ENCODE measurements at places on chromosomes 6 and 20.

DNA sequence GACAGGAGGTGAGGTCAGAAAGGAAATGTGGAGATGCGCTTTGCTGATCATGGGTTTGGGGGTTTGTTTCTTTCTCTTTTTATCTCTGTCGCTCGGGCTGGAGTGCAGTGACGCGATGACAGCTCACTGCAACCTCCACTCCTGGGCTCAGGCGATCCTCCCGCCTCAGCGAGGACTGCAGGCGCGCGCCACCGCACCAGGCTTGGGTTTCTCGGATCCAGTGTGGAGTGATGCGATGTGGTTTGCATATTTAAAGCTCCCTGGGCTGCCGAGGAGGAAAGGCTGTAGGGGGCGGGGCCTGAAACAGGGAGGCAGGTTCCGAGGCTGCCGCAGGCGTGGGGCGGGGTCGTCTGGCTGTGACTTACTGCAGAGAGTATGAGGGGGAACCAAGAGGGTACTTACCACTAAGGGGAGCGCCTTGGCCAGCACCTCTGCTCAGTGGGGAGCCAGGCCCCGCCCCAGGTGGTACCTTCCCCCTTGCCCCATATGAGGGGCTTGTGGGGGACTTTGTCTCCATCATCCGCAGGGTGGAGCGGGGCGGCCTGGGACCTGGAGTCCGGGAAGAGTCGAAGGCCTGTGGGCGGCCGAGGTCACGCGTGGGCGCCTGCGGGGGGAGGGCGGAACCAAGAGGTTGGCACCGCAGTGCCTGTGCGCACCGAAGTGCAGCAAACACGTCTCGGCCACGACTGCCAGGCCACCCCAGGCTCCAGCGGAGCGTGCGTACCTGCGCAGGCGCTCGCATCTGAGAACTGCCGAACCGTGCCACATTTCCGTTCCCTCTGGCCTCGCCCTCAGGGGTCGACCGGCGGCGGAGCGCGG is 12.7 kb upstream of the BAK1 start:
- peak; percentile 50 for DNase-seq

DNA sequence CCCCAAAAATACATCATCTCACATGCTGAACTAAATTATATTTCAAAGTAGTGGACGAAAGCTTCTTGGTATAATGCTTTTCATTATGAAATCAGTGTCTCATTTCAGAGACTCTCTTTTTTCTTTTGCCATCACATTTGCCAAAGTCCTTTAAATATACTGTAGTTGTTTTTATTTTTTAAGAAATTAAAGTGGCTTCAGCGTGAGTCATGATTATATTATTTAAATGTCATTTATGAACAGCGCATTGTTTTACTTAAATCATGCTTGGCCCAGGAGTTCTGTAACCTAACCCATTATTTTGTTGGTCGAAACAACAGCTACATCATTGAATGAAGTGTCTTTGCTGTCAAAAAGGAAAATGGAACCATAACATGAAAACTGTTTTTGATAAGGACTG is 100.9 kb downstream of the CD109 start:
- DNase-seq = no peak

DNA sequence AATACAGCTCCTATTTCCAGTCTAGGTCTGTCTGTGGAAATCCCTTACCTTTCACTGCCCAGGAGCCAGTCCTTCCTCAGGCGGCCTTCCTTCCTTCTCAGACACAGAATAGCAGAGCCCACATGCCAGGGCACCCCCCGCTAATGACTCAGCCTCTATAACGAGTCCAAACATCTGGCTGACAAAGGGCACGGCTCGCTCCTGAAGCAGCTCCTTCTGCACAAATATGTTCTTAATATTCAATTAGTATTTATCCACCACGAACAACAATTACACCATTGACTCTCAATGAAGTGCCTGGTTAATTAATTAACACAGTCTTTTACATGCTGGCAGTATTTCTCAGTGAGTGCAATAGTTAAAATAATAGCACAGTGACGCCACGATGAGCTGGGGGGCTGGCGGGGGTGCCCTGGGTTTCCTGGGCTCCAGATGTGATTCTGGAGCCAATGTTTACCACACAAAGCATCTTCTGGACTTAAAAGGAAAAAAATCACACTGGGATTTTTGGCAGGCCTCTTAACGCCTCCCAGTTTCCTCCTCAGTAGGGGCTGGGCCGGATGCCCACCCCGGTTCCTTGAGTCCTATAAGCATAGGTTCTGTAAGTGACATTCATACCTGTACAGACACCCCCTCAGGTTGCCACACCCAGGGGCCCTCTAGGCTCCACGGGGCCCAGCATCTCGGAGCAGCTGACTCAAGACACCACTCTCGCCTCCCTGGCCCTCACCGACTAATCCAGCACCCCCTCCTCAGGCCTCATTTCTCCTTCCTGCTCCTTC is 158.6 kb upstream of the MLN start:
- DNase-seq = no peak

GRCh38 chr6:50457351-50457750 is 256.0 kb upstream of the TFAP2D start:
- DNase-seq = no peak

DNA sequence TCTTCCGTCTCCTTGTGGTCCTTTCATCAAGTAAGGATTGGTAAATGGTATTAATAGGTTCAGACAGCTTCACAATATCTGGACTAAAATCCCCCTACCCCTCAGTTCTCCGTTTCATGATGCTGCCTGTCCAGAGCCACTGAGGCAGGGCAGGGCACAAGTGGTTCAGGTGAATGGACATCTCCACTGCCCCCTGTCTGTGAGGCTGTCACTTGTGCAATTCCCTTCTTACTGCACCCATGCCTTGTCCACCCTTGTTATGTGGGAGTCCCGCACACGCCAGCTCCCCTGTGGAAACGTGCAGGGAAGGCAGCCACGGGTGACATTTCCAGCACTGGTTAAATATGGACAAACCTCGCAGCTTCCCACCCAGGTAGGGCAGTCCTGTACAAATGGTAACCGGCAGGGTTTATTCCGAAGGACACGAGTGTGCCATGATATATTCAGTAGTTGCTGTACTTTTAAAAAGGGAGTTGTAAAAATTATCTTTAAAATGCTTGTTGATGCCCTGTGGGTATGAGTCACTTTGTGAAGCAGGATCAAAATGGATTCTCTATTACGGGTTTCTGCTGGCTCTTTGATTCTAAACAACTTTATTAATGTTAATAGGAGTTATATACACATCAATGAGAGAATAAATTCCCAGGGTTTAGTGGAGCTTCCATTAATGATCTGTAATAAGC is 73.5 kb downstream of the FYN start:
- no peak for DNase-seq

GRCh38 chr6:39558079-39558478 is 167.1 kb downstream of the KIF6 start:
- DNase-seq = no peak

DNA sequence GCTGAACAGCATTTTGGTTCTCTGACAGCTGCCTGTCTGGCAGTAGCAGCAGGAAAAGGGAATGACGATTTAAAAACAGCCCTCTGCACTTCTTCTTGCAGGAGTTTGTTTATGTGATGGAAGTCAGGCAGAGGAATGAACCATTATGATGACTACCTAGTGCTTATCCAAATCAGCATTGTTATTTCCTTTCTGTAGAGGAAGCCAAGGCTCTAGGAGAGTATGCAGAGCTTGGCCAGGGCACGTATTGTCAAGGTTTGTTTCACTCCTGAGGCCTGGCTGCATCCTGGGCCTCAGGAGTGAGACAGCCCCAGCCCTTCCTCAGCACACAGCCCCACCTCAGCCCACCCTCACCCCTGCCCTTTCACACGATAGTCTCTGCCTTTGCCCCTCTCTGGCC is 68.5 kb downstream of the FAM229B start:
- DNase-seq = no peak

GRCh38 chr20:14879020-14879697 is 541.7 kb upstream of the FLRT3 start:
- no peak for DNase-seq

GRCh38 chr20:33657704-33658095 is 4.4 kb upstream of the C20orf144 start:
- no peak for DNase-seq

- DNase-seq = no peak
Measured at GRCh38 chr20:55095745-55096400, 620.5 kb downstream of the DOK5 start.

DNA sequence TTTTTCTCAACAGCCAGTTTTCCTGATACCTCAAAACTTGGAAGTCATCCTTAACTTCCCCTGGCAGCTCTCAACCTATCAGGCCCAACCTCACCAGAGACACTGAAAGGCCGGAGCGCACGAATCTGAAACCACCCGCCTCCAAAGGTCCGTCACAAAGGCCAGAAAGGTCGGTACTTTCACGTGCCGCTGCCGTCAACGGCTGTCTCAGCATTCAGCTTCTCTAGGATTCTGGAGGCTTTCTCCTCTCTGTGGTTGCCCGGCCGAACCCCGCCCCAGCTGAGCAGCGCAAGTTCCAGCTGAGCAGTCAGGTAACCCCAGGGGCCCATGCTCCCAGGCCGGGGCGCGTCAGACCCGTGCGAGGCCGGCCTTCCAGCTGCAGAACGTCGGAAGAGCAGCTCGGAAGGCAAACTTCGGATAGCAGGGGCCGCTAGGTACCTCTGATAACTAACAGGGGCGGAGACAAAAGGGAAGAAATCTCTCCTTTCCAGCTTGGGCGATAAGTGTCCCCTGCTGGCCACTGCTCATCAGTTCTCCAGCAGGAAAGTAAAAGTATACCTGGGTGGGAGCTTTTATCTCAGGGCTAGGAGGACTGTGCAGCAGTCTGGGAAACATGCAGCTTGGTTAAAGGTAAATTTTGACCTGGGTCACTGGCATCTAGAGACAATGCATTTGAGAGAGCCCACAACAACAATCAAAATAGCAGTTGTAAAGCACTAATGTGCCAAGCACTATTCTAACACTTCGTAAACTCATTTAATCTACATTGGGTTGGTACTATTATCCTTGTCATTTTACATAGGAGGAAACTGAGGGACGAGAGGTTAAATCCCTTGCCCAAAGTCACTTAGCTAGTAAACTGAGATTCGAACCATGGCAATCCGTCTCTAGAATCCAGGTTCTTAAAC is 16.1 kb downstream of the ZSCAN12 start:
- DNase-seq = peak; percentile 88

GRCh38 chr6:148967011-148967520 is 220.2 kb downstream of the UST start:
- no peak for DNase-seq

DNA sequence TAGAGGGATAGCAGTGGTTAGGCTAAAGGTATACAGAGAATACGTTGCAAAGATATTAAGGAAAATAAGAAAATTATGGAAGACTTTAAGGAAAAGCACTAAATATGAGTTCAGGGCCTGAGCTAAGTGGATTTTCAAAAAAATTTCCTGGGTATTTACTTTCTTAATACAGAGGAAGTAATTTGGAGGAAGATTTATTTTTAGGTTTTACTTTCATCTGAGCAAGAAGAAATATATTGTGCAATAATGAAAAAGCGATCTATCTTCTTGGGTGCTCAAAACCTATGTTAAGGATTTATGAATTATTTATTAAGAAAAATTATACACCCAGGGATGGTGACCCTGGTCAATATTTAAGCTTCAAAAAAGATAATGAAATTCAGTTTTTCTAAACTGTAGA is 224.7 kb downstream of the PLCB1 start:
- DNase-seq = no peak

GRCh38 chr6:134161041-134161440 is 108.6 kb upstream of the SLC2A12 start:
- no peak for DNase-seq

DNA sequence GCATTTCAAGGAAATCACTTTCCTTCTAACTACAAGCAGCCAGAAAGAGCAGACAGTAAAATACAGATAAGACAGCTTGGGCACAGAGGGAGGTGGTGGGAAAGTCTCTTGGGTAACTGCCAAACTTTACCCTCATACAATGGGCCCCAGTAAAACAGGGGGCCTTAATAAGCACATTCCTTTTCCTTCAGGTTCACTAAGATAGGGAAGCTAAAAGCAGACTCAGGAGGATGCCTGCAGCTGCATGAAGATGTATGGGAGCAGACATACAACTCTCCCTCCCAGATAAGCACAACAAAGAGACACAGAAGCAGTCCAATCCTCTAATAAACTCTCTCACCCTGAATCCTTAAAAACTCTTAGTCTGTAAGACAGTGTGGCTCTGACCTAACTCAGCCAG is 49.0 kb downstream of the SIM1 start:
- no peak for DNase-seq

- no peak for DNase-seq
Measured at GRCh38 chr6:88367248-88367647, 201.1 kb upstream of the CNR1 start.

DNA sequence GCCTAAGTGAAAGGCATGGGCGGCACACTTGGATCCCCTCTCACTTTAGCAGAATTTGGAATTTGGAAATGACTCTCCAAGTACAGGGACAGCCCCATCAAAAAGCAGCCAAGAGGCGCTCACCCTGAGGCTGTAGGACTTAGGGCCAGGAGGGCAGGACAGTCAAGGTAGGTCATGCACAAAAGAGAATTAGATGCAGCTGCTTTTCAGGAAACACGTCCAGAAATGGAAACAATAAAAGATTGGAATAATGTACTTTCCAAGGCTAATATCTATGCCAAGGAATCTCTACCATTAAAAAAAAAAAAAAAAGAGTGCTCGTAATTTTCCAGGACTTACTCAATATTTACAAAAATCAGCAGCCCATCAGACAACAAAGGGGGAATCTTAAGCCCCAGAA is 19.9 kb downstream of the PREP start:
- DNase-seq = no peak

DNA sequence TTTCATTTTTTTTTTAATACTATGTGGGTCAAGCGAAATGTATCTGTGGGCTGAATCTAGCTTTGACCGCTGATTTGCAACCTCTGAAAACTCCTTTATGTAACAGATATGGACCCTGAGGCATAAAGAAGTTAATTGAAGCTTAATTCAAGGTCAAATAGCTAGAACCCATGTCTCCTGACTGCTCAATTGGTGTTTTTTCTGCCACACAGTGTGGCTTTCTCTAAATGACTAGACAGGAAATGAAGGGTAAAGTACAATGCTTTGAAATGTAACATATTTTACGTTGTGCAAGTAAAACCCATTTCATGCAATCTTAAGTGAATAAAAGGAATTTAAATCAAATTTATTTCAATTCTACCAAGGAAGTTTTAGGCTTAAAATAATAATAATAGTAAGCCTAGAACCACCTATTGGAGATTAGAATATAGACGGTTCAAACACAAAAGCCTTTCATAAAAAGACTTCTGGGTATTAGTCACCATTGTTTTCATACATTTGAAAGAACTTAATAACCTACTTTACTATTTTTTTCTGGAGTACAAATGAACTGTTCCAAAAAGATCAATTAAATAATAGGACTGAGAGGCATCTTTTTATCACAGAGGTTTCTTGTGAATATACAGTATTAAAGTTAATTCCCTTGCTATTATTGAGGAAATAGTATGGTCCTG is 279.8 kb downstream of the EPHA7 start:
- DNase-seq = no peak
